ENCODE measurements at places on chromosomes 16 and 17.

DNA sequence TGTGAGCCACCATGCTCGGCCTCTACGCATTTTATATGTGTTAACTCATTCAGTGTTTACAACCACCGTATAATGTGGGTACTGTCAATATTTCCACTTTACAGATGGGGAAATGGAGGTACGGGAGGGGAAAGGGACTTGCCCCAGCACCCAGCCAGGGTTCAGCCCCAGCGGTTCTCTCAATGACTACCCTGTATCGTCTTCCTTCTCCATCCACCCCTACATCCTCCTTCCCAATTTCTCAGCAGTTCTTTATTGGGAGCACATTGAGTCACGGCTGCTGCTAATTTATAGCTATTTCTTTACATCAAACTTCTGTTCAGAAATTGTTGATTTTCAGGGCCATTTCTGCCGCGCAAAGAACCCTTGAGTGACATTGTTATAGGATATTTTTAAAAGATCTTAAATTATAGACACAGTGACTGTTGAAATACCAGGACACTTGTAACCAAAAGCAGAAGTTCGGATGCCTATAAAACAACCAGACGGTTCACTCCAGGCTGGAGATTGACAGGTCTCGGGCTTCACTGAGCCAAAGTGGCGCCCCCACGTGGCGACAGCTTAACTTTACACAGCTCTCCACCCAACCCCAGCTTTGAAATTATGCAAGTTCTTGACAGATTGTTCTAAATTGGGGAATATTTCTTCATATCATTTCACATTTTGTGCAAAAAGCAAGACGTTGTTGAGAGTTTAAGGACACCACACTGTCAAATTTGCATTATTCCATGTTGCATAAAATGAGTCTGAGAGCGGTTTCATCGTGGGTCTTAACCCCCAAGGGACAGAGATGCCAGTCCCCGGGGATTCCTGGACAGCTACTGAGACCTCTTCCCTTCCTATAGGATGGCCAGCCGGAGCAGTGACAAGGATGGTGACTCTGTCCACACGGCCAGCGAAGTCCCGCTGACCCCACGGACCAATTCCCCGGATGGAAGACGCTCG is 11.8 kb downstream of the SYT17 start:
- peak; percentile 54 for DNase-seq

GRCh38 chr16:69243479-69243878 is 56.5 kb downstream of the SNTB2 start:
- peak; percentile 68 for DNase-seq

GRCh38 chr17:47850692-47851573 is at the start of gene SP6:
Gene SP6 (minus strand): TSS chr17:47851163. CDS start chr17:47848429, 2,734 bp downstream.
- DNase-seq, result peak; percentile 43

- DNase-seq, result no peak
Observed at GRCh38 chr17:15884731-15885130, 60.2 kb upstream of the ADORA2B start.

GRCh38 chr17:37740915-37741314 is 3.9 kb downstream of the HNF1B start:
- DNase-seq, result no peak

DNA sequence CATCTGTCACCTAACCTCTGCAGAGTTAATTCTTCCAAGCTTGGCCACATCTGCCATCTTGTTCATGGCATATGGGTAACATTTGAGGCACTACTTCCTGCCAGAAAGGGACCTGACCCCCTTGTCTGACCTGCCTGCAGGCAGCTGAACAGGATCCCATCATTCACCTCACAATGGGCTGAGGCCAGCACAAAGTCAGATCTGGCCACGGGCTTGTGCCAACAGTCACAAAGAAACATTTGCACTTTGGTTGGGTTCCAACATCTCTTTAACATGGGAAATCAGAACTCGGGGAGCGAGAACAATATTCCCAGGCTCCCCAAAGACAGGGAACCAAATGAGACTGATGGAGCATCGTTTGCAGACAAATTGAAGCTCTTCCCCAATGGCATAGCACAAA is 116.1 kb downstream of the XYLT1 start:
- DNase-seq, result no peak

All from tongue (tissue), 3 donors.